Ascending aorta (tissue), 2 donors: ENCODE measurements at places on chromosomes 13 and 19.

DNA sequence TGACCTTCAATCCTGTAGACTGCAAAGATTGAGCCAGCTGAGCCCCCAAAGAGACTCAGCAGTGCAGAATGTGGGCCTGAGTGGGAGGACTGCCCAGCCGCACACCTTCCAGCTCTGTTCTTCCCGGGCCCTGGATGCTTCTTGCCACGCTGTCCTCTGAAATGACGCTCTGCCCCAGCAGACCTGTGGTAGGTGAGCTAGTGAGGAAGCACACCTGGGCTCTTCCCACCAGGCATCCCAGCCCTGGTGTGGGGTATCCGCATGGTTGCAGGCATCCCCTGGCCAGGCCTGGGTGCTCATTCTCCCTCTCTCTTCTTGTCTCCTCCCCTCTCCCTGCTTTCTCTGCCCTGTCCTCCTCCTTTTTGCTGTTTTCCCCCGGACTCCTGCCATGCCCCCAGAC is 9.8 kb upstream of the MZF1 start:
- no peak for DNase-seq

DNA sequence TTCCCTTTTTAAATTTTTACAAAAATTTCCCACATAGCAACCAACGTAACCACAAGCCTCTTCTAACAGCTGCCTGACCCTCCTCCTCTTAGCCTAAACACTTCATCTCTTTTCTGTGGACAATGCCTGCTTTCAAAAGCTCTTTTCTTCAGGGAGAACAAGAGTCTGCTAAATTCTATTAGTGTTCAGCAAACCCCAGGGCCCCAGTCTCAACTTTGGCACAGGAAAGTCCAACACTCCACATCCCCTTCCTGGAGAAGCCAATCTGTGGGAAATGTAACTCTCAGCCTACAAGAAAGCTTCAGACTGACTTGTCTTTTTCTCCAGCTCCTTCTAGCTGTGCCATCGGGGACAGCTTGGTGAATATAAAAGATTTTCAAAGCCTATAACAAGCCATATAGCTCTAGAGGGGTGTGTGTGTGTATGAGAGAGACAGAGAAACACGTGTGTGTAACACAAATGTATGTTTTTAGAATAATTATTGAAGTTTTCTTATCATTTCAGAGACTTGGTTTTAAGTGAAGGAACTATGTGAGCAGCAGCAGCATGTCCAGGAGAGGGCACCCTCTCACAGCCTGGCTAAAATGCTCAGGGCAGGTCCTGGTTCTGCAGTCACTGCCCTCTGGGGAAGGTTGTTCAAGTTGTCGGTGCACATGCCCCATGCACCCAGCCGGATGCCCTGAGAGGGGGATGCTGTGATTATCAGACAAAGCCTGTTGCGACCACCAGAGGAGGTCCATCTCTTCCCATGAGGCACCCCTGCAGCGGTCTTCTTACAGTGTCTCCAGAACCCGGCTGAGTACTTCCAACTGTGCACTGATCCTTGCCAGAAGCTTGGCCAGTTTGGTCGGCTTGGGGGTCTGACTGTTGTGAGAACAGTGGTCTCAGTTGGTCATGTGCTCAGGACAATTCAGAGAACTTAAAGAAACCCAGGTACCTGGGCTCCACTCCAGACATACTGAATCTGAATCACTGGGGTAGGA is 34.4 kb downstream of the CCDC70 start:
- DNase-seq = no peak

- DNase-seq = no peak
Measured at GRCh38 chr19:1521636-1522035, 2.2 kb upstream of the PLK5 start.

GRCh38 chr13:73075546-73075945 is 16.7 kb downstream of the KLF5 start:
- no peak for DNase-seq

DNA sequence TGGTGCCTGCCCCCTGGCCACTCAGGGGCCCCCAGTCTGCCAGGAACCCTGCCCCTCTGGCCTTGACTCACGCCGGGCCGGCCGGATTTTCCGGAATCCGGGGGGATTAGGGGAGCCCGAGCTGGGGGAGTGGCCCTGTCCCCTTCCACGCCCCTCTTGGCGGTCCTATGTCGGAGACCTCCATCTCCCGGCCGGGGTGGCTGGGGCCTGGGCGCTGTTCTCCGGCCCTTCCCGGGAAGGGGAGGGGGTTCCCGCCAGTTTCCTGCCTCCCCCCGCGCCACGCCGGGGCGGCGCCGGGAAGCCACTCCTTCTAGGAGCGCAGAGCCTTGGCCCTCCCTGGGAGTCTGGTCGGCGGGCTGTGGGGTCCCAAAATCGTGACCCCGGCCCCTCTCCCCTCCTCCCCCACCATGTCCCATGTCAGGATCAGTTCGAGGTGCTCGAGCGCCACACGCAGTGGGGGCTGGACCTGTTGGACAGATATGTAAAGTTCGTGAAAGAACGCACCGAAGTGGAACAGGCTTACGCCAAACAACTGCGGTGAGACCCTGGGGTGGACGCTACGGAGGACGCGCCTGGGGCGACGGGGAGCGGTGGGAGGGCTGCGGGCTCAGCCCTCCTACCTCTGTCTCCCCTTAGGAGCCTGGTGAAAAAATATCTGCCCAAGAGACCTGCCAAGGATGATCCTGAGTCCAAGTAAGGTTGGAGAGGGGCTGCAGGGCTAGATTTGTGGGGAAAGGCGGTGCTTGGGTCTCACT is 1.3 kb downstream of the TRIP10 start:
- no peak for DNase-seq

DNA sequence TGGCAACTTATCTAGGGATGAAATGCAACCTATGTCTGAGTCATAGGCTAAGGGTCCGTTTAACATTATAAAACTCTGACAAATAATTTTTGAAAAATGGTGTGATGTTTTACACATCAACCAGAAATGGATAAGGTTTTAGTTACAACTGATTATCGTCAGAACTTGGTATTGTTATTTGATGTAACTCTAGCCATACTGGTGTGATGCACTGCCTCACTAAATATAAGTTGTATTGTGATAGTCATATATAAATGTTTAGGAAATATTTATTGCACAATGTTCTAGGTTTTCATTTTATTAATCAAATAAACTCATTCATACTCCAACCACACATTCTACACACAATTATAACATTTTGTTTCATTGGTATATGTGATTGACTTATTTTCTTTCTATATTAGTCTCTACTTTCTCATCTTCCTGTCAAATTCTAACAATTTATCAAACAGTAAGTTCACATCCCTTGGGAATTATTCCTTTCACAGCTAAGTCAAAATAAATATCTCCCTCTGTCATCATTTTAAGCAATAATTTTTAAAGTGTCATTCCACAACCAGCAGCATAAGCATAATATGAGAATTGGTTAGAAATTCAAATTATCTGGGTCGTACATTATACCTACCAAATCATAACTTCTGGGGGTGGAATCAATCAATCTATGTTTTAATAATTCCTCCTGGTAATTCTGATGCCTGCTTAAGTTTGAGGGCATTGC is 873.9 kb downstream of the SLITRK1 start:
- DNase-seq = no peak

DNA sequence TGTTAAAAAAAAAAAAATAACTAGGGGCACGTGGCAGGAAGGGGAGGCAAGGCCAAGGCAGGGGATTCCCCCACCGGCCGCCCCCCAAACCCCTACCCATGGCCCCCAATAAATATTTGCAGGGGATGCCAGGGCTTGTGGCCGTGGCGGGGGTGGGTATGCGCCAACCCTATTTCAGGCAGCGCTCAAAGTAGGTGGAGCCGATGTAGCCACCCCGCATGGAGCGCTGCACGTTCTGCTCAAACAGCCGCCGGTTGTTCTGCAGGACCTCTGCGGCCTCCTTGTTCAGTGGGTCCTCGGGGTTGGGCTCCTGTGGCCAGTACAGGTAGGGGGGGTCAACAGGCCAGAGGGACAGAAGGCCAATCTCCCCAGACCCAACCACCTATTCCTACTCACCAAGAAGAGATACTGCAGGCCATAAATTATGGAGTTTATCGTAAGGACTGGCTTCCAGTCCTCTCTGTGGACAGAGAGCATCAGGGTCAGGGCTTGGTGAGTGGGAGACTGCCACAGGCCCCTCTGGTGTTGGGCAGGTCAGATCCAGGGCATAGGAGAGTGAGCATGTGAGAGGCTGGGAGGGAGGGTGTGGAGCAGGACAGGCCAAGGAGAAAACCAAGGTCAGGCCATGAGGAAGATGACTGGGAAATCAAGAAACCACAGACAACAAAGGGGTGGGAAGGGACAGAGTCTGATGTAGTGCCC is 1.2 kb upstream of the CHMP2A start:
- peak; percentile 61 for DNase-seq

DNA sequence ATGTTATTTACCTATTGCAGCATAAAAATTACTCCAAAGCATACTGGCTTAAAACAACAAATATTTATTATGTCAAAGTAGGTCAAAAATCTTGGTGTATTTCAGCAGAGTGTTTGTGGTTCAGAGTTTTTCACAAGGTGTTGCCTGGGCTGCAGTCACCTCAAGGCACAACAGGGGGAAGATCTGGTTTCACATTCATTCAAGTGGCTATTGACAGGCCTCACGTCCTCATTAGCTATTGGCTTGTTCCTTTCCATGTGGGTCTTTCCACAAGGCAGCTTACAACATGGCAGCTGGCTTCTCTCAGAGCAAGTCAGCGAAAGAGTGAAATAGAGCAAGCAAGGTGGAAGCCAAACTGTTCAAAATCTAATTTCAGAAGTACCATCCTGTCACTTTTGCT is 602.9 kb downstream of the OLFM4 start:
- DNase-seq = no peak

- DNase-seq = no peak
Measured at GRCh38 chr13:98775844-98776598, 23.5 kb upstream of the SLC15A1 start.

DNA sequence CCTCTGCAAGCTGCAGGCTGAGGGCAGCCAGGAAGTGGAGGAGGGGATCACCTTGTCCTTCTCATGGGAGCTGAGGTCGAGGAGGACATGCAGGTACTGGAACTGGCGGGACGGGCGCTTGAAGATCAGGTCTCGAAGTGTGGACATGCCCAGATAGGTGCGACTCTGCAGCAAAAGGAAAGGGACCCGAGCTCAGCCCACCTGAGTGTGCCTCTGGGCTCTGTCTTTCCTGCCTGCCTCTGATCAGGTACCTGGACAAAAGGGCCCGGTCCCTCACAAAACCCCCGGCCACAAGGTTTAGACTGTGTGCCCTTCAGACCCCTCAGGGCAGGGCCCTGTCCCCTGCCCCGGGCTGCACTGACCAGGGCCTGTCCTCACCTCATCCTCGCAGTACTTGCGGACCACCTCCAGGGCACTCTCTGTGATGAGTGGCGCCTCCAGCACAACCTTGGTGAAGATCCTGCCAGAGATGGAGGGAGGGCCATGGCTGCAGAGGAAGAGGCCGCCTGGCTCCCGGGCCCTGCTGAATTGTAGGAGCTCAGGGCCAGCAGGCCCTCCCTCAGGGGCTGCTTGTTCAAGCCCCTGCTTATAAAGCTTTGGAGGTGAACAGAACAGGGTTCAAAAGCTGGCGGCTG is 12.5 kb upstream of the RSPH6A start:
- DNase-seq = no peak

DNA sequence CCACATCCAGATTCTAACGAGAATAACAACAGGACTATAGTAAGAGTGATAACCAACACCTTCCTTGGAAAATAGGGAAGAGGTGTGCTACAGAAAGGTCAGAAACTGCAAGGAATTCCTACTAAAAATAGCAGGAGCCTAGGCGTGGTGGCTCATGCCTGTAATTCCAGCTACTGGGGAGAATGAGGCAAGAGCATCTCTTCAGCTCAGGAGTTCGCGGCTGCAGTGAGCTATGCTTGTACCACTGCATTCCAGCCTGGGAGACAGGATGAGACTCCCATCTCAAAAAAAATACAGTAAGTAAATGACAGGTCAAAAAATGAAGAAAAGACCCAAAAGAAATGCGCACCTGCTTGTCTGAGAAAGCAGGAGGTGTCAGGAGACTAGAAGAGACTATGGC is 101.5 kb upstream of the TSHZ3 start:
- no peak for DNase-seq

- DNase-seq = no peak
Measured at GRCh38 chr13:105341758-105342157, 1193.7 kb downstream of the EFNB2 start.

DNA sequence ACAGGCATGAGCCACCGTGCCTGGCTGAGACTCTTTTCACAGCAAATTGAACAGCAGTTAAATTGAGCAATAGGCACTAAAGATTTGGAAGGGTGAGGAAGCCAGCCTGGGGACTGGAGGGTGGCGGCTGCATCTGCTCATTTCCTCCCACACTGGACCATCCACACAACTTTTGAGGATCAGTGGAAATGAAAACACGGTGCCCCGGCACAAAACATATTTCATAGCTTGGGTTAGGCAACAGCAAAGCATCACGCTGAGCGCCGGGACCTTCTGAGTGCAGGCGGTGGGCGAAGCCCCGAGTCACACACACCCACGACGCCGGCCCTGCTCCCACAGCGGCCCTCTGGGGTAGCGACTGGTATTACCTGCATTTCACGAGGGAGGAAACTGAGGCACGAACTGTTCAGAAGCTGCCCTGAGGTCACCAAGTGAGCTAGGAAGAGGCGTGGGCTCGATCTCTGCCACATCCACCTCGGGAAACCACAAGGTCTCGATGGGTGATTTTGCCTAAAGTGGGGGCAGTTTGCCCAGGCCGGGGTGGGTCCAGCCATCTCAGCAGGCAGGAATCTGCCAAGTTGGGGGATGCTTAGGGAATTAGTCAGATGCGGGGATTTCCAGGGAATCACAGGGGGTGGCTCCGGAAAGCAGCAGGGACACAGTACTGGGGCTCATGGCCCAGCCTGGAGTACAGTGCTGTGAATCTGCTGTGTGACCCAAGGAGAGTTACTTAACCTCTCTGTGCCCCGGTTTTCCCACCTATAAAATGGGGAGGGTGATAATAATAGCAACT is 3.5 kb upstream of the SBNO2 start:
- peak; percentile 85 for DNase-seq

- no peak for DNase-seq
Measured at GRCh38 chr13:43572656-43573360, 214.0 kb downstream of the ENOX1 start.

DNA sequence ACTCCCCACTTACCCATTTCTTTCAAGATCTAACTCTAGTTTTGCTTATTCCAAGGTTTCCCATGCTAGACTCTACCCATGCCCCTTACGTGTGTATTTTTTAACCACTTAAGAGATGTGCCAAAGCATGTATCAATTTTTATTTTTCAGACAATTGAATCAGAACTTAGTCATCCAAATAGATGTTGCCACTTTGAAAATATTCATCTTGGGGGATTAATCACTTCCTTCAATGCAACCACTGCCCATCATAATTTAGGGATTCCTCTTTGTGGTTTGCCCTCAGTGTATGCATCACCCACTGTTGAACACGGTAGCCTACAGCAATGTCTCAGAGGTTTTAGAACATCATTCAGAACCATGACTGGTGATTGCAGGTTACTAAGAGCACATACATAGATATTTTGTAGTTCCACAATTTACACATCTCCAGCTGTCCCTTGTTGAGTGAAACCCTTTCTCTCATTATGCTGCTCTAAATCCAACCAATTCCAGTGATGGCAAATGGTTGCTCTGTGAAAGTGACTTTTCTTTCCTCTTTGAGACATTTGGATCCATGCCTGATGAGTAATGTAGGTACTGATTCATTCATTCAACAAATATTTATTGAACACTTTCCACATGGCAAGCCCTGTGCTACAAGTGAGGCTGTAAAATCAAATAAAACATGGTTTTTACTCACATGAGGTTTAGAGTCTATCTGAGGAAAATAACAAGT is 60.6 kb upstream of the SERP2 start:
- DNase-seq = no peak
